ENCODE measurements at places on chromosomes 12 and 14.

DNA sequence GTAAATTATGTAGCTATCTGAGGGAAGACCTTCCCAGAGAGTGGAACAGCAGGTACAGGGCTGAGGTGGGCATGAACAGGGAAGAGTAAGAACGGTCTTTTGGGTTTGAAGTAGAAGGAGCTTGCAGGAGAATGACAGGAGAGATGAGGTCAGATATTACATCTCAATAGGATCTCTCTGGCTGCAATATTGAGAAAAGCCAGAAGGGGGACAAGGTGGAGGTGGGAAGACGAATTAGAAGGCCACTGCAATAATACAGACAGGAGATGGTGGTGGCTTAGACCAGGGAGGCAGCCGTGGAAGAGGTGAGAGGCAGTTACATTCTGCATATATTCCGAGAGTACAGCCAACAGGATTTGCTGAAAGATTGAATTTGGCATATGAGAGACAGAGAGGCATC lies 310.2 kb downstream of the APAF1 start:
- no peak for DNase-seq

DNA sequence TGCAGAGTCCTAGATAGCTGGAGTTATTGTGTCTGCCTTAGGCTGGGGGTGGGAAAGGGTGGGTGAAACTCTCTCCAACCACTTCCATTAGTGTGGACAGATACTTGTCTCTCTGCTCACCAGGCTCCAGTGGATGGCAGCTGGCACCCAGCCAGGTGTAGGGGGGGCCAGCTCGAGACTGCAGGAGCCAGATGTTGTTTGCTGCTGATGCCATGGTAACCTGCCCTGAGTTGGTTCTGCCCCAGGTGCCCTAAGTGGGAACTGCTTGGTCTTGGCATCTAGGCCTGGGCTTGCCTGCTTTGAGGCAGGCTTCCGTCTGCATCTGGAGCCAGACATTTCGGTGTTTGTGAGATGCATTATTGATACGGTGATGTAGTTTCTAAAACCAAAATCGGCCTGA lies 82.2 kb downstream of the ADCK1 start:
- DNase-seq: no peak

DNA sequence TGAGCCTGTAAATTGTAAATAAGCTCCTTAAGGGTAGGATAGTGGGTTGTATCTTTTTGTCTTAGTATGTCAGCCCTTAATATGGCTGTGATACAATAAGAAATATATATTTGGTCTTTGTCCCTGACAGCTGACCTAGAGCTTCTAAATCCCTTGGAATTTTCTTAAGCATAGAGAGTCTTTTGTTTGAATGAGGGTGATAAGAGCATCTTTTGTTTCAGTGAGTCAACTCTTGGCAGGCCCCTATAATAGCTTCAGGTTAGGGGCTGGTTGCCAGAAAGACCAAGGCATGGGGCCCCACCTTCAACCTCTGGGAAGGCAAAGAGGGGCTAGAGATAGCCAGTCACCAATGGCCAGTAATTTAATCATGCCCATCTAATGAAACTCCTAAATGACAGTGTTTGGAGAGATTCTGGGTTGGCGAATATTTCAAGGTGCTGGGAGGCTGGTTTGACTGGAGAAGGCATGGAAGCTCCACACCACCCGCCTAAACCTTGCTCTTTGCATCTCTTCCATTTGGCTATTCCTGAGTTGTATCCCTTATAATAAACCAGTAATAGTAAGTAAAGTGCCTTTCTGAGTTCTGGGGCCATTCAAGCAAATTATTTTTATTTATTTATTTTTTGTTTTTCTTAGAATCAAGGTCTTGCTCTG lies 10.5 kb downstream of the PALS1 start:
- DNase-seq: peak; percentile 78

- peak; percentile 29 for DNase-seq
Observed at GRCh38 chr12:107131832-107132616, 38.7 kb upstream of the CRY1 start.

GRCh38 chr12:130524759-130525158 lies 187.1 kb downstream of the PIWIL1 start:
- DNase-seq: no peak

GRCh38 chr12:13609894-13610679 lies 371.3 kb downstream of the GRIN2B start:
- no peak for DNase-seq

DNA sequence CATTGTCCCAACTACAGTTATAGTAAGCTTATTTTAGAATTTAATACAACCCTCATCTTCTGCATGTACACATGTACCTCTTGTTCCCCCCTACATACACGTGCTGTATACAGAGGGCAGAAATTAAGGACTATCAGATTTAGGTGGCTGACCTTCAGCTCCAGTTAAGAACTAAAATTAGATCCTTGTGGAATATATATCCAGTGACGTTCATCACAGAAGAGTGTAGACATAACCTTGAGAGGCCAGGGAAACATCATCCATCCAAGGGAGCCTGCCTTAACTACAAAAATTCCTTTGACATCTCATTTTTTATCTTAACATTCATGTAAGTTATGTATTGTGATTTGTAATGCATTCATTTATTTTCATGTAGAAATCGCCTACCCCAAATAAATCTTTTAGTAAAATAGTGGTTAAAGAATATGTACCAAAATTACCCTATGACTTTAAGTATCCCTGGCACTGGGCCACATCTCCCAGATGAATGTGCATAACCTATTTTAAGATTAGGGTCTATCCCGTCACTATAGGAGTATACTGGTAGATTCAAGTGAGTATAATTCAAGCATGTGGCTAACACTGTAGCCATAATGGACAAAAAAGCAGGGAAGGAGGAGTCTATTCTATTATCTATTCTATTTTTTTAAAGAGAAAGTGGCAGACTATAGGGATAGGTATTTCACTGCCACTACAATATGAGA lies 27.5 kb downstream of the RIC8B start:
- DNase-seq: no peak
